Endothelial cell of umbilical vein (primary cell): ENCODE measurements at places on chromosomes 4 and X. TPM values are rescaled to one million over a fixed set of nuclear protein-coding genes. Genes with fewer than 3 reads are reported as not detected.

DNA sequence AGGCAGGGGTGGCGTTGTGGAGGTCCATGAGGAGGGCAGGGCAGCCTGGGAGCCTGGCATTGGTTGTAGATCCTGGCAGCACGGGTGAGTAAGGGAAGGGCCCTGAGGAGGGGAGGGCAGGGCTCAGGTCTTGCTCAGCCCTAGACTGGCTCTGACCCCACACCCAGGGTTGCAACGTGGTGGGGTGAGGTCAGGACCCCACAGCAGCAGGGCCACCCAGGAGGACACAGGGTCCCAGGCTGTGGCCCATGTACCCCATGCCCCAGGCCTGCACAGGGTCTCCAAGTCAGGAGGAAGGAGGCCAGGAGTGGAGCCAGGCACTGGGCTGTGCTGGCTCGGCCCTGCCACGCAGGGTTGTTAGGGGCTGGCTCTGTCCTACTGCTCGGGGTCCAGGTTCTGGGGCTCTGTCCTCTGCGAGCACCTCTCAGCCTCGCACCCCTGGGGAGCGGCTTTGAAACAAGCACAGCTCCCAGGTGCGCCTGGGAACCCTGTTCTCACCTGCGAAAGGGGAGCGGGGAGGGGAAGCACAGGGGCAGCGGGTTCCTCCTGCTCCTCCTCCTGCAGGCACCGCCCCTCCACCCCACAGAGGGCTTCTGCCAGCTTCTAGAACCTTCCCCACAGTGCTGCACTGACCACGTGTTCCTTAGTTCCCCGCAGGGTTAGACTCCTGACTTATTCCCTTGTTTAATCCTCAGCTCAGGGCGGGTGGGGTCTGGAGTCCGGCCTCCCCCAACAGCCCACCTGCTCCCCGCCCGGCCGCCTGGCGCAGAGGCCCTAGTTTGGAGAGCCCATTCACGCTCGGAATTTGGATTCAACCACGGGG lies 20.4 kb downstream of the MSANTD1 start:
- no peak for DNase-seq

DNA sequence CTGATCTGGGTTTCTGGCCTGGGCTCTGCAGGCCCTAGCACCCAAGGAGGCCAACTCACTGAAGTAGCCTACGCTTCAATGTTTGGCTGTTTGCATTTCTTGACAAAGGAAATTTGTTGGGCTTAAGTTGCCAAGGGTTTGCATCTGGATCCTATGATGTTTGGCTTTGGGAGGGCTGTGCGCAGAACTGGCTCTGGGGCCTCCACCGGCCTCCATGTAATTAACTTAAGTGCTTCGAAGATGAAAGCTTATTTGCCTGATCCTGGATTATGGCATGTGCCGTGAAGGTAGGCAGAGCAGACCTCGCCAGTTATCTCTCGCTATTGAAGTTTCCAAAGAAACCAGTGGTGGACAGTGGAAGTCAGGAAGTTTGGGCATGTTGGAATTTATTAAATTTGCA lies 124.3 kb upstream of the STX18 start:
- no peak for DNase-seq

The DNAAF6 gene
- polyA plus RNA-seq = not detected in 2 replicates

- DNase-seq = peak; percentile 81
These were observed 377.1 kb upstream of the HS3ST1 start for GRCh38 chr4:11805842-11806241.

The VCX3B gene
- not detected in 2 replicates for polyA plus RNA-seq

- no peak for DNase-seq
These were observed 186.7 kb upstream of the NUDT6 start for GRCh38 chr4:123109139-123109538.

GRCh38 chr4:174036111-174036510 lies 247.4 kb downstream of the FBXO8 start:
- no peak for DNase-seq
